ENCODE measurements at places on chromosomes 16 and 17.

- no peak for DNase-seq
These were observed 4.5 kb upstream of the CCDC57 start for GRCh38 chr17:82217120-82217529.

DNA sequence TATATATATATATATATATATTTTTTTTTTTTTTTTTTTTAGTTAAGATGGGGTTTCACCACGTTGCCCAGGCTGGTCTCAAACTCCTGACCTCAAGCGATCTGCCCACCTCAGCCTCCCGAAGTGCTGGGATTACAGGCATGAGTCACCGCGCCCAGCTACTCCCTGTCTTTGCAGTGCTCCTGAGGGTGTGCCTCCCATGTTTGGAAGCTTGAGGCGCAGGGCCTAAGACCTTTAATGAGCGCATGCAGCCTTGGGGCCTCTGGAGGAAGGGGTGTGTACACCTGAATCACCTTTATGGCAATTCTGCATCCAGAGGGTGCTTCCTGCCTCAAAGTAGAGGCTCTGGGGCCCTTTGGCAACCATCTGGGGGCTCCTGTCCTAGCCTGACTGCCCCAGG is 219.4 kb upstream of the CIBAR2 start:
- no peak for DNase-seq

DNA sequence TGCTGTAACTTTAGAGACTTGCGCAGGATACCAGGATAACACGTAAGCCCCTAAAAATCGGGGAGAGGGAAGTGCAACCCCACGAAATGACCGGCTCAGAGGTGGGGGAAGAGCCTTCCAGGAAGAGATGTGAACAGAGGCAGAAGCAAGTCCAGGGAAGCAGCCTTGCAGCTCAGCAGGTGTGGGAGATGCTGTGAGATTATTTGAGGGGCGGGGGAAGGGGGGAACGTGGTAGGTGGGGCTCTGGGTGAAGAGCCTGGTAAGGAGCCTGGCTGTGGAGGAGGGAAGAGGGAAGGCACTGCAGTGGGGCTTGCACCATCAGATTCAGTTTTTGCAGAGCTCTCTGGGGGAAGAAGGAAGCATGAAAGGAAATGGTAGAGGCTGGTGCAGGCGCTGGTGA is 95.4 kb upstream of the CACNG5 start:
- DNase-seq = no peak

GRCh38 chr17:60524463-60525327 is 1.3 kb downstream of the APPBP2 start:
- no peak for DNase-seq

- DNase-seq = no peak
These were observed 100.5 kb upstream of the HS3ST3A1 start for GRCh38 chr17:13702266-13702665.

DNA sequence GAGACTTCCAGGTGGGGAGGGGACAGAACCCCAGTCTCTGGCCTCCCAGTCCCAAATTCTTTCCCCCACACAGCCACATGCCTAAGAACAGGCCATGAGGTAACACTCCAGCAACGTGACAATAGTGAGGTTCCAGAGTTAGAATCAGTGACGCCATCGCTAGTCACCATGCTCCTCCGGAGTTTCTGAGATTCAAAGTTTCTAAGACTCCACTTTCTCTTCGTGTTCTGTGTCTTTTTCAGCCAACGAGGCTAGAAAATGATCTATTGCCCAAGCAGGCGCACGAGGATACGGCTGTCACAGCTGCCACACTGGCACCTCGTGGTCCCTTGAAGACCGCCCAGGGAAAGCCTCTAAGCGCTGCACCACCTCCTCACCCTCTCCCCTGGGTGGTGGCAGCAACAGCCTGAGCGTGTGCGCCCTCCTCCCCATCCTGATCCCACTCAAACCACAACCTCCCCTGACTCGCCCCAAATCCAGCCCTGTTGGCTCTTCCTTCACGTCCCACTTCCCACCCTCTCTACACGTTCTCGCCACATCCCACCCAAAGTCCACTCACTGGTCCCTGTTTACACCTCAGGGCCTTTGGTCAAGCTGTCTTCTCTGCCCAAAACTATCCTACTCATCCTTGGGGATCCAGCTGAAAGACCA is 1.0 kb downstream of the MCRIP1 start:
- no peak for DNase-seq

- DNase-seq = no peak
These were observed 58.2 kb downstream of the IGF2BP1 start for GRCh38 chr17:49055181-49055927.

- no peak for DNase-seq
These were observed 364.7 kb upstream of the DYNLRB2 start for GRCh38 chr16:80176114-80176513.

All from stimulated activated CD8-positive, alpha-beta memory T cell treated with anti-CD3 and anti-CD28 coated beads, Interleukin-4, amount 100 ng/mL, for 4 hours (primary cell).